NCI-H187 treated with DMSO at 0.1 percent for 48 hours (cell line): ENCODE measurements at places on chromosomes 5 and 9.

- no peak for DNase-seq
Measured at GRCh38 chr9:14706530-14707140, 13.4 kb upstream of the ZDHHC21 start.

DNA sequence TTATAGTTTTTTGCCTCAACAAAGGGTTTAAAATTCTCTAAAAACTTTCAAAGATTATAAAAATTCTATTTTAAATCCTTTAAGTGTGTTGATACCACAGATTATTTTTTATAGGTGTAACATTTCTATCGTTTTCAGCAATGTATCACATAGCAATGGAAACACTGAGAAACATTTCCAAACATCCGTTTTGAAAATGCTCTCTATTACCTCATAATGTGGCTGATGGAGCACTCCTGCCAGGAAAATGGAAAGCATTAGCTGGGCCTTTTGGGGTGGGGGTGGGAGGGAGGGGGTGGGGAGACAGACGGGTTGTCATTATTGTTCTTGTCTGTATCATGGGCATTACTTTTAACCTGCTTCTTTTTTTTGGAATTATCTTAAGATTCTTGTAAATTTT is 516.5 kb downstream of the ACTL7B start:
- DNase-seq: no peak

DNA sequence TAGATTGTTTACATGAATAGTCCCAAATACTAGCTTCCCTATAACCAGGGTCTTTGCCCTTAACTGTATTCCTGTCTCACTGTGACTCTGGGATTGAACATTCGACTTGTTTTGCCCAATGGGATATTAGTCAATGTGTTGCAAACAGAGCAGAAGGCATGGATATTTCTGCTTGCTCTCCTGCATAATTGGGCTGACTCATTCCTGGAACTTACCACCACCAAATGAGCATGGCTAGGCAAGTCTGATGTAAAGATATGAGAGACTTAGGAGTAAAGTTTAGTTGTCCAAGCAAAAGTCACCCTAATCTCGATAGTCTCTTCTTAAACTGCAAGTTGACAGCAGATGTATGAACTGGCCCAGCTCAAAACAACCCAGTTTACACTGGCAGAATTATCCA is 273.5 kb upstream of the CCNG1 start:
- DNase-seq: no peak

DNA sequence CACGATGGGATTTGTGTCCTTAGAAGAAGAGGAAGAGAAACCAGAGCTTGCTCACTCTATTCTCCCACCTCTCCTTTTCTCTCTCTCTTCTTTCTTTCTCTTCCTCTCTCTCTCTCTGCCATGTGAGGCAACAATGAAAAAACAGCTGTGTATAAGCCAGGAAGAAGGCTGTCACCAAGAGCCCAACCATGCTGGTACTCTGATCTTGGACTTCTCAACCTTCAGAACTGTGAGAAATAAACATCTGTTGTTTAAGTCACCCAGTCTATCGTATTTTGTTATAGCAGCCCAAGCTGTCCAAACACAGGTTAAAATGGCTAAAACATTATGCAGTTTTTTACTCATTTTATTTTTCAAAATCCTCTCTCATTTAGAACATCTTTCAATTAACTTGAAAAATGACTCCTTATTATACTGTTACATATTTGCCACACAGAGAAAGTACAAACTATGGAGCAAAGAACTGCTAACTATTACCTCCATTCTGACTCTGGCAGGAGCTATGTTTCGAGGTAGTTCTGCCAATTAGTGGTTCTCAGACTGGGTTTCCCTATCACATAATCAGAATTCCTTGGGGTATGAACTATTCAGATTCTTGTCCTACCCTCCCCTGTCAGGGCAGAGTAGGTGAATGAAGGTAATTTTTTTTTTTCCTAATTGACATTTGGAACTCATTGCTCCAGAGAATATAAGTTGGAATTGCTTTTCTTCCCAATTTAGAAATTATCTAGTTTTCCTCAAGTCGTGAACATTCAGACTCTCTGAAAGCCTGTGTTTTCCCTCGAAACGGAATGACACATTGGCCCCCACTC is 434.6 kb downstream of the ENC1 start:
- DNase-seq: no peak

GRCh38 chr9:93818827-93819472 is 136.2 kb downstream of the BARX1 start:
- no peak for DNase-seq

GRCh38 chr9:90095682-90096081 is 490.9 kb downstream of the GADD45G start:
- DNase-seq: peak; percentile 73

DNA sequence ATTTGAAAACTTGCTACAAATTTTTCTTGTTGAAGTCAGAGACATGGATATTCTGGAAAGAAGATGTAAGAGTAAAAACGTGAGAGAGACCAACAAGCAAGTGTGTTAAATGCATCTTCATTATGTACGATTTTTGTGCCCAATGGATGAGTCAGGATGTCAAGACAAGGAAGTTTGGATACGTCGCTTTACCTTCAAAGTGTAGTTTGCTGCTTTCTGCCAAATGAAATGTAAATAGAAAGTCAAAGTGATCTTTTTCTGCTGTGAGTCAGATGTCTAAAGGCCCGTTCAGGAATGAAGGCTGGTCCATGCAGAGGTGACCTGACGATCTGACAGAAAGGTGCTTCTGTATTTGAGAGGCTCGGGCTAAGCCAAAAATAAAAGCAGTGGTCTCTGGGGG is 273.1 kb upstream of the PIK3R1 start:
- DNase-seq: no peak

DNA sequence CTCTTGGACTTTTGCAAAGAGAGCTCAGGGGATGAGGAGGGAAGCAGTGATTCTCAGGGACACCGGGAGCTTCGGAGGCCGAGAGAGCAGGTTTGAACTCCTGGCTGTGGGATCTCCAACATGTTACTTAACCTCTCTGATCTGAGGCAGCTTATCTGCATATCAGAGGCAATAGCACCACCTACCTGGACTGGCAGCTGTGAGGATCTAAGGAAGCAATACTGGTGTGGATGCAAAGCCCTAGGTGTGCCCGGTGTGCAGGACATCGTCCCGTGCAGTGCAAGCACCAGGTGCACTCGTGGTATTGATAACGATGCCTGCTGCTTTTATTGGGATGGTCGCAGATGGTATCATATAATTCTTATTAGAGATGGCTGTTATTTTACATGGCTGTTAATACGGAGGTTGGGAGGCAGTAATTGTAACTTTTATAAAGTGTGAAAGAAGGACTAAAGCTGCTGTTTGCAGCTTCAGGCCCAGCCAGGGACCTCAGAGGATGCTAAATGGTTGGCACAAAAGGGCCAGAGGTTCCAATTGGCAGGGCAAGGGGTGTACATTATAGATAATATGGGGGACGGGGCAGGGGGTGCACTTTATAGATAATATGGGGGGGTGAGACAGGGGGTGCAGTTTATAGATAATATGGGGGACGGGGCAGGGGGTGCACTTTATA is 14.9 kb downstream of the COL5A1 start:
- no peak for DNase-seq

DNA sequence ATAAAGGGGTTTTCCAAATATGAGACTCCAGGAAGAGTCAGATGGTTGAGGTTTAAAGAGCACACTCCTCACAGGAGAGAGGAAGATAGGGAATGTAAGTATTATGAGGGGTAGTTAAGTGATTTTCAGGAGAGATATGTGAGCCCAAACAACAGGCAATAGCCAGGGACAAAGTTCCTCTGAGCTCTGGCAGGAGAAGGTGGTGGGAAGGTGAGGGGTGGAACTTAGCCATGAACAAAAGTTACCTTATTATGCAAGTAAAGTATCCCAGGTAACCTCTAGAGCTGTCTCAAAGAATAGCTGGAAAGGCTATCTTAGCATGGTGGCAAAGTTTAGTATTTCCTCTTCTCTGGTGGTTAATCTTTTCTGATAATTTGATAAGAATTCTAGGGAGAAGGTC is 450.5 kb upstream of the PTPRD start:
- no peak for DNase-seq

DNA sequence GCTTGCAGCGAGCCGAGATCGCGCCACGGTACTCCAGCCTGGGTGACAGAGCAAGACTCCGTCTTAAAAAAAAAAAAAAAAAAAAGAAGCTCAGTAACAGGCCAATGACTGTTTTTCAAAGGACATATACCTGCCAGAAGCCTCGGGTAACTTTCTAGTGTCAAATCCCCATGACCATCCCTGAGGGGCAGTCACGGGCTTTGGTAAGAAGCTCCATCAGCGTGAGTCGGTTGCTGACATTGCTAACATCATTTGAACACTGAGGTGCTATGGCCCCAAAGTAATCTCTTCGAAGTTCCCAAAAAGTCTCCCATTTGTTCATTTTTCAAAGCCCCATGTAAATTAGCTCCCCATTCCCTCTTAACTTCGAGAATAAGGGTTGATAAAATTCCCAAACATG is 11.6 kb downstream of the NAIP start:
- DNase-seq: no peak

- no peak for DNase-seq
Measured at GRCh38 chr9:93634311-93635185, 58.2 kb downstream of the PHF2 start.

- no peak for DNase-seq
Measured at GRCh38 chr5:125056671-125057485, 310.4 kb upstream of the ZNF608 start.

DNA sequence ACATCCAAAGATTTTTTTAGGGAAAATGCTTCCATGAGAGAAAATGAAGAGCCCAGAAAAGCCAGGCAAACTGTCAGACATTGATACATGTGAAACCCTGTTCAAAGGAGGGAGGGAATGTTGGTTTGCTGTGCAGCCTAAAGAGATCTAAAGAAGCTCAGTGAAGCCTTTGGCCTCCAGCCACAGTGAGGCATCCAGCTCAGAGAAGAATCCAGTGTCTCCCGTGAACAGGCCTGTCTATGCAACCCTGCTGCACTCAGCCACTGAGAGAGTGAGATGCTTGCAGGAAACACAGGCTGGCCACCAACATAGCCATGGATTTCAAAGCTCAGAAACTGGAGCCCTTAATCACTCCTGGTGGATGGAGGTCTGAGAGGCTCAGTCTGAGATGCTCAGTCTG is 171.4 kb upstream of the PLCXD3 start:
- no peak for DNase-seq

GRCh38 chr9:106503759-106504158 is 359.2 kb upstream of the ZNF462 start:
- no peak for DNase-seq

DNA sequence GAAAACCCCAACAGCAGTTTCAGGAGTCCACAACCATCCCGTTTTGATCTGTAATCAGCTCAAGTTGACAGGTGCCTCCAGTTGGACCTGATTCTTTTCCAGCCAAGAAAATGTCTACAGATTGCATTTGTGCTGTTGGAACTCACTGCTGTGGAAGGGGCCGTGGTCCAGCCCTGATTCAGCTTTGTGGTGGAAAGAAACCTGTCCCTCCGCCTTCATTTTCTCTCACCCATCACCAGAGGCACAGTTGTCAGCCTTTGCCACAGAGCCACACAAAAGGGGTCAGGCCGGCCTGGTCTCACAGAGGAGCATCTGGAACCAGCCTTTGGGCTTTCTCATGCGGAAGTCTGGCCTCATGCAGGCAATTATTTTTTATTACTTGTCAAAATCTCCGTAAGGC is 483.6 kb downstream of the GADD45G start:
- DNase-seq: no peak

DNA sequence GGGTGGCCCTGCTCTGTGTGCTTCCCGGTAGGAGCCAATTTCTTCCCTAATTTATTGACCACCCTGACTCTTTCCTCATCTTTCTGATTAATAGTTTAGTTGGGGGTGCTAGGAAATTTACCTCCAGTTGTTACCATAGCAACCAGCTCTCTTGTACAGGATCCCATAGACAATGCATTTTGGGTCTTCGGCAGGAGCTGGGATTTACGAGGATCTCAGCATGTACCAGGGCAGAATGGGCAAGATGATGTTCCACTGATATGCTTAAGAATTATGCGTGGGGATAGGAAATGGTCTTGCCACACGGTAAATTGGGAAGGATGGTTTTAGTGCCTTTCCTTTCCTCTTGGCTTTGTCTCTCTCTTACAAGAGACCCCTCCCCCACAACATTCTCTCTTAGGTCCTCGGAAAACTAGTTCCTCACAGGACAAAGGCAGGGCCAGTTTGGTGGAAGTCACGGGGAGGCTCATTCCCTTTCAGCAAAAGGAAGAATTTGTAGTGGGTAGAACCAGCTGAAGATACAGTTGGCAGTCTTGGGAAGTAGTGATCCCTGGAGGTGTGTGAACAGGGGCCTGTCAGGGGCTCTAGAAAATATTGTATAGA is 133.4 kb upstream of the SHB start:
- no peak for DNase-seq

- DNase-seq: no peak
Measured at GRCh38 chr9:119902611-119903010, 533.4 kb upstream of the BRINP1 start.

- no peak for DNase-seq
Measured at GRCh38 chr5:154786414-154786813, 31.2 kb downstream of the LARP1 start.

- no peak for DNase-seq
Measured at GRCh38 chr9:136243631-136244030, 2.0 kb downstream of the QSOX2 start.

DNA sequence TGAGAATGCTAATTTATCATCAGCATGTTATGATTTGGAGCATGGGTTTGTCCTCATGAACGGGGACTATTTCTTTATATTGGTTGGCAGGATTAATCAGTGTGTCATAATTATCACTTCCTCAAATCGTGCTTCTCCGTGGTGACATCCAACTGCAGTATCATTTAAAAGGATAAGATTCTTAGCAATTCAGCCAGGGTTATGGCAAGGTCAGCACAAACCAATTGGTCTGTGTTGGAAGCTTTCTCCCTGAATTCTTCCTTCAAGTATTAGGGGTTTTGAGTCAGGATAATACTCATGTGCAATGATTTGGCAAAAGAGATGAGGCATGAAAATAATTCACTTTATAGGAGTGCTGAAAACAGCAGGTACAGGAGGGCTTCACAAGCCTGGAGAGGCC is 5.5 kb upstream of the CAMLG start:
- DNase-seq: no peak

DNA sequence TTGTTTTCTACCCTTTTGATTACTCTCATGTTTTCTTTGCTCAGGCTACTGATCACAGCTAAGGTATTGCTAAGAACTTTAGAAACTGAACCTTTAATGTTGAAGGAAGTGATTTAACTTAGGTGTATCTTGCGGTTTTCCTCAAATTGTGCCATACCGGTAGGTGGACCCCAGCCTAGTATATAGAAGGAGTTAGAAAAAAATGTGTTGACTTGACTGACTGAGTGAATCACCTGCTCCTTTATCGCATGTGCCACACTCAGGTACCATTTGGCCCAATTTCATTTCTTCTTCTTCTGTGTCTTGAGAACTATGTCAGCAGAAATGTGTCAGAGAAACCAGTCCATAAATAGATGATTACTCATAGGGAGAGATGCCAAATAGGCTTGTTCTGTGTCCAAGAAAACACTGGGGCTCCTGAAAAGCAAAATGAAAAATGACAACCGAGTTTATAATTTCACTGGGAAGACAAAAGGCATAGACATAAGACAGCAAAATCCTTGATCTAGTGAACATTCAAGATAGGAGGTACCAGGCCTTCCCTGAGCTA is 19.4 kb downstream of the PLPPR1 start:
- DNase-seq: no peak

GRCh38 chr9:131697908-131698617 is 41.8 kb downstream of the RAPGEF1 start:
- no peak for DNase-seq

- no peak for DNase-seq
Measured at GRCh38 chr5:139982975-139983240, 60.2 kb downstream of the NRG2 start.
